H4 (cell line): ENCODE measurements at places on chromosomes 5 and 9. TPM values are rescaled to one million over a fixed set of nuclear protein-coding genes. Genes with fewer than 3 reads are reported as not detected.

GRCh38 chr5:180548563-180548962 lies 42.7 kb downstream of the SCGB3A1 start:
- DNase-seq: no peak

SOHLH1 gene
- total RNA-seq: not detected in 2 replicates

GRCh38 chr5:98779264-98779877 lies 5.9 kb downstream of the RGMB start:
- no peak for DNase-seq

SOX30 gene
- not detected in 2 replicates for total RNA-seq

DNA sequence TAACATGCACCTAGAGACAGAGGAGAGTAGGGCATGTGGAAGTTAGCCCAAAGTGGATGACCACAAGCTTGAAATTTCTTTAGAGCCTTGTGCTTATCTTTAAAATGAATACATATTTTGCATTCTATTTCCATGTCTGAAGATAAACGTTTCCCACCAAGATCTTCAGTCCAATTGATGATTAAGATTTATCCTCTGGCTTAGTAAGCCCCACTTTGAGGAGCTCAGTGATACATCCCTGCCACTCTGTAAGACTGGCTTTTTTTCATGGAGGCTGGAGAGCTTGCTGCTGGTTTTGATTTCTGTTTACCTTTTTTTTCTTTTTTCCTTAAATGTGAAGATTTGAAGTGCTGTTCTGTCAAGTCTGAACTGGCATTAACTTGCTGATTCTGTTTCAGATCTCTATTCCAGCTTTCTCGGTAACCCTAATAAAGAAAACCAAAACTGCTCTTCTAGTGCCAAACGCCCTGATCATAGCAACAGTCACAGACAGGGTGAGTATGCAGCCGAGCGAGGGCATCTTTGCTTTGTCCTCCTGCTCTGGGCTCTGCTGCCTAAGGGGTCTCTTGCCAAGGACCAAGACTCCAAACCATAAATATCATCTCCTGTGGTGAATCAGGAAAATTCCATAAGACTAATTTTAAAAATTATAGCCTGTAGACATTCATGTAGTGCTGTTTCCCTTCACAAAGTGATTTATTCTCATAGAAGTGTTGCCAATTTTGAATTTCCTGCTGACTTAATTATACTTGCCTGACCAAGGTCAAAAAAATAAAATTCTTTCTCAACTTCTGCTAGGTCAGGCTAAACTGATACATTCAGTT lies 54.3 kb downstream of the GRAMD2B start:
- DNase-seq: no peak

GRCh38 chr5:125201446-125202052 lies 455.1 kb upstream of the ZNF608 start:
- no peak for DNase-seq
